Activated CD8-positive, alpha-beta memory T cell treated with anti-CD3 and anti-CD28 coated beads for 4 hours (primary cell): ENCODE measurements at places on chromosomes 12 and 14.

DNA sequence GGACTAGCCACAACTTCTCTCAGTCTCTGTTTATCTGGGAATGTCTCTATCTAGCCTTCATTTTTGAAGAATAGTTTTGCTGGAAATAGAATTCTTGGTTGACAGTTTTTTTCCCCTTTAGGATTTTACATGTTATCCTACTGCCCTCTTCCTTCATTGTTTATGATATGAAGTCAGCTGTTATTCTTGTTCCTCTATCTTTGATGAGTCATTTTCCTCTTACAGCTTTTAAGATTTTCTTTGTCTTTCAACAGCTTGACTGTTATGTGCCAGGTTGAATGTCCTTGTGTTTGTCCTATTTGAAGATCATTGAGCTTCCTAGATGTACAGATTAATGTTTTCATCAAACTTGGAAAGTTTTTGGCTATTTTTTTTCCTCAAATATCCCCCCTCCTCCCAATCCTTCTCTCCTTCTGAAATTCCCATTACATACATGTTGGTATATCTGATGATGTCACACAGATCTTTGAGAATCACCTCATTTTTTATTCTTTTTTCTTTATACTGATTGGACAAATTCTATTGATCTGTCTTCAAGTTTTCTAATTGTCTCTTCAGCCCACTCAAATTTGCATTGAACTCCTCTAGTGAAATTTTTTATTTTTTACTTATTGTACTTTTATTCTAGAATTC lies 4.5 kb upstream of the GOLGA5 start:
- DNase-seq: no peak

DNA sequence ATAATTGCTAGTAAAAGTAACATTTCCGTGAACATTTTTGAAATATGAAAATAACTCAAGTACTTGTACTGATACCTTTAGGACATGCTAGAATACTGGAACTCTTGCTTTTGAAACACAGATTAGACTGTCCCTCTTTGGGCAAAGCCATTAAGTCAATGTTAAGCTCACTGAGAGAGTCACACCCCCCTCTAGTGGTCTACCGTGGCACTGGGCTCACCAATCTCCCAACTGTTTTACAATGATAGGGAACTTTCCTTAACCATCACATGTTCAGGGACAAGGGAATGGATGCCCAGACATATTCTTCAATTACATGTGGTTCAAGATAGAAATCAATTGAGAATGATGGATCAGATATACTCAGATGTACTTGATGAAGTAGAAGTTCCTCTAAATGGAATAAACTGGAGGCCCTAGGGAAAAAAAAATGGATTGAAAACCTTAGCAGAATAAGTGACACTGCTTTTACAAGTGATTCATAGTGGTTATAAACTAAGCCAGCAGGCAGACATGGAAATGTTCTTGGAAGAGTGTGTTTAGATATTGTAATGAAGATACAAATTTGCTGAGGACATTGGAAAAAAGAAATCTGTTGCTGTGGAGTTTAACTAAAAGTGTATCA lies 17.8 kb downstream of the NANOG start:
- peak; percentile 20 for DNase-seq

- no peak for DNase-seq
Observed at GRCh38 chr12:82682851-82683261, 3.9 kb upstream of the TMTC2 start.

GRCh38 chr12:40032433-40033241 lies 73.2 kb downstream of the SLC2A13 start:
- no peak for DNase-seq

DNA sequence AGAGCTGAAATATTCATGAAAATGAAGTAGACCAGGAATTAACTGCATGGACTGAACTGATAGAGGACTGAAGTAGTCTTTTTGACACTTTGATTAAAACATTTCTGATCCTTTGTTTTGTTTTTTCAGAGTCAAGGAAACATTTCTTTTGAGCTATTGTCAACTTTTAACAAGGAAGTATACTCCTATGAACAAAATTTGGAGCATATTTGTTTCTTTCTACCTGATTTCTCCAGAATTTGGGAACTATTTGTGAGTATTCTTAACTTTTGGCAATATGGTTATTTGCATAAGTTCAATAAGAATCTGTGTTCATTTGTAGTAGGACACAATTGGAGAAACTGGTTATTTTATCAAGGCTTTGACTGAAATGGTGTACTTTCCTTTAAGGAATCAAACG lies 71.3 kb upstream of the HECTD1 start:
- DNase-seq: no peak

GRCh38 chr14:21068521-21069387 lies 1.4 kb upstream of the ARHGEF40 start:
- no peak for DNase-seq

DNA sequence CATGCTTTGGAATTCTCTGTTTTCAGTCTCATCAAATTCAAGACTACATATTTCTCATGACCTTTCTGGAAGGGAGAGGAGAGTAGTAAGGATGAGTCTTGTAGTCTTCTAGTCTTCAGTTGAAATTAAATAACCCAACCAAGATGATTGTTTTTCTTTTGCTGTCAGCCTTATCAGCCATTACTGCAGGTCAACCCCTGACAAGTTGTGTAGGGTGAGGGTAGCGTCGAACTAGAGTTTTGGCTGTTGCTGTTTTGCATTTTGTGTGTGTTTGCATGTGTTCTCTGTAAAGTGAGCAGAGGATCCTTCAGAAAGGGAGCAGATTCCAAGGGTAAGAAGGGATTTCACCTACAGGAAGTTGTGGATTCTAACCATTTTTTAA lies 28.4 kb downstream of the DIP2B start:
- DNase-seq: no peak

DNA sequence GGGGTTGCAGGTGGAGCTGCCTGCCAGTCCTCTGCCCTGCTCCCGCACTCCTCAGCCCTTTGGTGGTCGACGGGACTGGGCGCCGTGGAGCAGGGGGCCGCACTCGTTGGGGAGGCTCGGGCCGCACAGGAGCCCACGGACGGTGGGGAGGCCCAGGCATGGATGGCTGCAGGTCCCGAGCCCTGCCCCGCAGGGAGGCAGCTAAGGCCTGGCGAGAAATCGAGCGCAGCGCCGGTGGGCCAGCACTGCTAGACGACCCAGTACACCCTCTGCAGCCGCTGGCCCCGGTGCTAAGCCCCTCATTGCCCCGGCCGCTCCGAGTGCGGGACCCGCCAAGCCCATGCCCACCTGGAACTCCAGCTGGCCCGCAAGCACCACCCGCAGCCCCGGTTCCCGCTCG lies 221.8 kb downstream of the BTG1 start:
- no peak for DNase-seq

DNA sequence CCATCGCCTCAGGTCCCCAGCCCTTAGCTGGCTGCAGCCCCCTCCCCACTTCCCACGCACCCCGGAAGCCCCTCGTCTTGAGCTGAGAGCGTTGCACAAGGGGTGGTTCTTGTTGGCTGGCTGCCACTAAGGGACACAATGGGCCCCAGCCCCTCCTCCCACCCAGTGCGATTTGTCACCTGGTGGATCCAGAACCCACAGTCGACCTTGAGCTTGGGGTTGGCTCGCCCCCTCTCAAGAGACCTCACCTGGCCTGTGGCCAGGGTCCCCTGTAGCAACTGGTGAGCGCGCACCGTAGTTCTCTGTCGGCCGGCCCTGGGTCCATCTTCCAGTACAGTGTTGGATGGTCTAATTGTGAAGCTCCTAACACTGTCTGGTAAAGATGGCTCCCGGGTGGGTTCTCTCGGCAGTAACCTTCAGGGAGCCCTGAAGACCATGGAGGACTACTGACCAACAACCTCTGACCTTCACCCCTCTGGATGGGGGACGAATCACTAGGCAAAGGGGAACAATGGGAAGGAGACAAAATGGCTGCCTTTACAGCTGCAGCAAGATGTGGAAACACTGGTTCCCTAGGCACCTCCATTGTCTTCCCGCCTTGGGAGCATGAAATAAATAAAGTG lies 6.6 kb downstream of the PHB2 start:
- no peak for DNase-seq

GRCh38 chr12:119885549-119885948 lies 8.4 kb upstream of the CIT start:
- DNase-seq: no peak

- DNase-seq: no peak
Observed at GRCh38 chr14:53331247-53331646, 178.1 kb upstream of the DDHD1 start.

GRCh38 chr12:106309671-106310505 lies 7.4 kb downstream of the TCP11L2 start:
- no peak for DNase-seq

GRCh38 chr14:104494483-104494882 lies 85.1 kb upstream of the C14orf180 start:
- no peak for DNase-seq

- DNase-seq: no peak
Observed at GRCh38 chr14:64220466-64220865, 73.7 kb downstream of the ESR2 start.

DNA sequence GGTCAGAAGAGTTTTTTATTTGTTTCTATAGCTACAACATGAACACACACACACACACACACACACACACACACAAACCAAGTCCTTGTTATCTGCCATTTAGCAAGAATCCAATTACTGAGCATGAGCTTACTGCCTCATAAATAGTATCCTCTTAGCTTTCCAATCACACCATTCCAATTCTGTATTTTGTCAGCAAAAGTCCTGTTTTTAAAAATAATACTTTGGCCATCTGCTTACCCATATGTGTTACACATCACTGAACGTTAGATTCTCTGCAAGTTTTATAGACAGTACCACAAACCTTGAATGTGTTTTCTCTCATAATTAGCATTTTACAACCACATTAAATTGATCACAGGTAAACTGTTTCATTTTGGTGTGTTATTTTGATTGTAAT lies 1905.4 kb upstream of the FLRT2 start:
- no peak for DNase-seq

GRCh38 chr14:31960039-31960438 lies 117.1 kb upstream of the ARHGAP5 start:
- DNase-seq: no peak

DNA sequence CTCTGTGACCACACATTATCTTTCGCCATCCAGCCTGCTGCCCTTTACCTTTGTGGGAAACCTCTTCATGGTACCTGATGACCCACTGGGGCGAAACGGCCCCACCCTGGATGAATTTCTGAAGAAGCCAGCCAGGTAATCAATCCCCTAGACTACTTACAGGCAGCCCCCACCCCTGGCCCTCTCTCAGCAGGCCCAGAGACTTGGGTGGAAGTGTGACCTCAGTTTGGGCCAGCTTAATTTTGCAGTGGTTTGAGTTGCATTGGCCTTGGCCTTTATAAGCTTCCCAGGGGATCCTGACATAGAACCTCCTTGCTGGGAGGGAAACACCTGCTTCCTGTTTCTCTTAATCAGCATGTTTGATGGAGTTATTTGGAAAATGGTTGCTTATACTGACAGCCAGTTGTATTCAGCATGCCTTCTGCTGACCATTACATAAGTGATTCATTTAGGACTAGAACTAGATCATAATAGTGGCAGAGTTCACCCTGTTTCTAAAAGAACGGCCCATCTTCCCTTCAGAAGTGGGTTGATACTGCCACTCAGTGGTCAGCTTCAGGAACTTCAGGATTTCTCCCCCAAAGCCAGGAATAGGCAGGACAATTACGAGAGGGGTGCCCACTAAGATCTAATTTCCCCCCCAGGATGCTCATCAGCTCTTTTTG lies 6.1 kb downstream of the SDR39U1 start:
- DNase-seq: no peak

DNA sequence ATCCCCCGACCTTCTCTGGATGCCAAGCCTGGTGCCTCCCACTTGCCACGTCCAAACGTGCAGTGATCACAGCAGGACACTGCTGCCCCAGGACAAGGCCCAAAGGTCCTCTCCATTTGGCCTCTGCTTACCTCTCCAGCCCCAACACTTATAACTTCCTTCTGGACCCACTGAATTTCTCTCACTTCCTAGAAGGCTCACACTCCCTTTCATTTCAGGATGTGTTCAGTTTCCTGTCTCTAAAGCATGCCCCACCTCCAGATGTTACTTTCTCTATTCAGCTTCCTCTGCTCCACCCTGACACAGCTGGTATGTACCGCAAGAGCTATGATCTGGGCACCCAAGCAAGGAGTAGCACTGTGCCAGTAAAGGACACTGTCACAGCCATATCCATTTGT lies 33.0 kb downstream of the CDKL1 start:
- DNase-seq: no peak

DNA sequence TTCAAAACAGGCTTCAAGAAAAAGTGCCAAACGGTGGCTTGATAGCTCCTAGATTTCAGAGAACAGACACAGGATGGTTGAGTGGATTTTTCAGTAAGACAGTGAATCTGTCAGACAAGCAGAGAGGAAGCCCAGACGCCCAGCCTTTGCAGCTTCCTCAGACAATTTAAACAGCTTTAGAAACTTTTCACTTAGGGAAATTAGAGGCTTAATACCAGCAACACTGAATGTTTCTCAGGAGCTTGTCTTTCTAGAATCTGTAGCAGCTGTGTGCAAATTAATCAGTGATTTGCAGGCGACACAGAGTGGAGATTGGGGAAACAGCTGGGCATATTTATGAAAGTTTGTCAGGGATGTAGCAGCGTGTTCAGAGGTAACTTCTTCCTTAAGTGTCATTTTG lies 362.1 kb downstream of the GALC start:
- DNase-seq: no peak

- DNase-seq: no peak
Observed at GRCh38 chr12:106273491-106273890, 25.7 kb upstream of the CKAP4 start.

GRCh38 chr12:106096376-106096775 lies 42.4 kb downstream of the NUAK1 start:
- DNase-seq: no peak

DNA sequence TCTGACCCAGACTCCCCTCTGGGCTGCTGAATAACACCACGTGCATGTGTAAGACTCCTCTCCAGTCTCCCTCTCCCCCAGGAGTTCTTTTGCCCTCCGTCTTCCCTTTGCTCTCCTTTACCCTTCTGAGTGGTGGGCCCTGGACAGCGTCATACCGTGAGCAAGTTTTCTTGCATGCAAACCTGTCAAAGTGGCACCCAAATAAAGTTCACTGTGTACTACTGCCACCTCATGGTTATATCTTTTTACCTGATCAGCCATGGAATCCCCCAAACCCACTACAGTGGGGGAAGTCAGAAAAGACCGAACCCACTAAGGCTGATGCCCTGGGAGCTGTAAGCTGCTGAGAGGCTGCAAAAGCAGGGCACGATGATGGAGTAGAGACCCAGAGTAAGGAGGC lies 131.1 kb upstream of the VRK1 start:
- no peak for DNase-seq

- no peak for DNase-seq
Observed at GRCh38 chr12:71046215-71046614, 111.6 kb downstream of the TSPAN8 start.

DNA sequence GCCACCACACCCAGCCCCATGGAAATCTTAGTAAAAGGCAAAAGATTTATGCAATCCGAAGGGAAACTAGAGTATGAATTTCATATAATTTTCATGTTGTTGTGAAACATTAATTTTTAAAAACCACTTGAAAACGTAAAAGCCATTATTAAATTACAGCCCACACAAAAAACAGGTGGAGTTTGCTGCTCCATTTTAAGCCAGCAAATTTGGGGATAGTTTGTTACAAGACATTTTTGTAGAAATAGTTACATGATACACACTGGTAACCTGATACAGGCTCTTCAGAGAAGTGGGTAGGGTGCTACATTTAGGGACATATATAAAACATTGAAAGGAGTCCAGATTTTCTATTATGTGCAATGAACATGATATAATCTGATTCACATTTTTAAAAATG lies 17.6 kb downstream of the GNPTAB start:
- no peak for DNase-seq

GRCh38 chr12:116855744-116856470 lies 25.3 kb downstream of the HRK start:
- DNase-seq: no peak

- no peak for DNase-seq
Observed at GRCh38 chr14:91774140-91775096, 42.5 kb upstream of the CATSPERB start.
